Kidney capillary endothelial cell (primary cell): ENCODE measurements at places on chromosomes 5 and 9.

DNA sequence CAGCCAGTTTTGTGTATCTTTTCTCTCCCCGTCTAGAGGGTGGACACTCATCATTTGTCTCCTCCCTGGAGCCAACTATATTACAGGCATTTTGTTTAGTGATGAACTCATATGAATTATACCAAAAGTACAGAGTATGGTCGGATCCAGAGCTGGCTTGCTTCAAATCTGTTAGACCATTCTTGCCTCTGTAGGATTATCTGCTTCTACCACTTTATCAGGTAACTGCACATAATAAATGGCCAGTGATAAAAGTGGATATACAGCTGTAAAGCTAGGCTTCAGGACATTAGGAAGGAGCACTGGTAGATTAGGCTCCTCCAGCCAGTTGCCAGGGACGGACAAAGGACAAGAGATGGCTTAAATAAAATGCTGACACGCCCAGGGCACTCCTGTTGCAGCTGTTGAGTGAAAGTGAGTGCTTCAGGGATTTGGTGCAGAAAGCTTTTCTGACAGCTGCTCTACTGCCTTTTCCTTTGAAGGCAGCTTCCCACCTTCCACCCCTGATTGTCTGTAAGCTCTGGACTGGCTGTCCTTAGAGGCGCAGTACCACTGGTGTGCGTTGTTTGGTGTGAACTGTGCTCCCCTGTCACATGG, 259.2 kb downstream of the PDZD2 start:
- DNase-seq = no peak

DNA sequence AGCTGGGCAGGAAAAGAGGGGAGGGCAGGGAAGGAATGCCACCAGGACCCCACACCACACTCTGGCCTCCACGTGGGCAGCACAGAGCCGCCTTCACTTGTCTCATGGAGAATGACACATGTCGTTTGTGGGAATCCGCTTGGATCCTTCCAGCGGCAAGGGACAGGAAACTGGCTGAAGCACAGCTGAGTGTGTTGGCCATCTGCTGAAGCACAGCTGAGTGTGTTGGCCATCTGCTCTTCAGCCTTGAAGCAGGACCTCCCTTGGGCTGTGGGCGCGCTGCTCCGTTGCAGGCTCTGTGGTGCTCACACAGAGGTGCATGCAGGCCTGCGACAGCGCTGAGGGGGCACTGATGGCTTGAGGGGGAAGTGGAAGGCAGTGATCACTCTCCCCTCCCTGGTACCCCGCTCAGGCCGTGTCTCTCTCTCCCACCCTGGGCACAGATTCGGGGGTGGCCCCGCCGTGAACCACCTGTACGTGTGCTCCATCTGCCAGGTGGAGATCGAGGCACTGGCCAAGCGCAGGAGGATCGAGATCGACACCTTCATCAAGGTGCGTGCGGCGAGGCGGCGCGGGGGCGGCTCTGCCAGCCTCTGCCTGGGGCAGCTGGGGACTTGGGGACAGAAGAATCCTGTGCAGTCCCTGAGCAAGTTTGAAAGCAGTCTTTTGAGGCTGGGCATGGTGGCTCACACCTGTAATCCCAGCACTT, 40.6 kb downstream of the USP20 start:
- no peak for DNase-seq

GRCh38 chr5:43041110-43041668, 1.1 kb upstream of the ANXA2R start:
- no peak for DNase-seq

GRCh38 chr5:90337449-90338052, 72.0 kb downstream of the CETN3 start:
- no peak for DNase-seq

DNA sequence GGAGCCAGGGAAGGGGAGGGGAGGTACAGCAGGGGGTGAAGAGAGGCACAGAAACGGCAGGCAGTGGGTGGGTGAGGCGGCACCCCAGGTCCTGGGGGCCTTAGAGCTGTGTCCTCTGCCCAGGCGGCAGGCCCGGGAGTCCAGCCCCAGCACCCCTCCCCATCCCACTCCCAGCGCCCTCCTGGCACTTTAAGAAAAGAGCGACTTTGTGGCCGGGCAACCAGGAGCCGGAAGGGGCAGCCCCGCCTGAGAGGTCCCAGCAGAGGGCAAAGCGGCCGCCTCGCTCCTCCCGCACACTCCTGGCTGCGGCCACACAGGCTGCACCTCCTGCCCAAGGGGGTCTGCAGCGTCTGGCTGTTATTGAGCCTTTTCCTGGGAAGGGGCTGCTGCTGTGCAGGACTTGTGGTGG, 42.6 kb downstream of the NACC2 start:
- peak; percentile 14 for DNase-seq

DNA sequence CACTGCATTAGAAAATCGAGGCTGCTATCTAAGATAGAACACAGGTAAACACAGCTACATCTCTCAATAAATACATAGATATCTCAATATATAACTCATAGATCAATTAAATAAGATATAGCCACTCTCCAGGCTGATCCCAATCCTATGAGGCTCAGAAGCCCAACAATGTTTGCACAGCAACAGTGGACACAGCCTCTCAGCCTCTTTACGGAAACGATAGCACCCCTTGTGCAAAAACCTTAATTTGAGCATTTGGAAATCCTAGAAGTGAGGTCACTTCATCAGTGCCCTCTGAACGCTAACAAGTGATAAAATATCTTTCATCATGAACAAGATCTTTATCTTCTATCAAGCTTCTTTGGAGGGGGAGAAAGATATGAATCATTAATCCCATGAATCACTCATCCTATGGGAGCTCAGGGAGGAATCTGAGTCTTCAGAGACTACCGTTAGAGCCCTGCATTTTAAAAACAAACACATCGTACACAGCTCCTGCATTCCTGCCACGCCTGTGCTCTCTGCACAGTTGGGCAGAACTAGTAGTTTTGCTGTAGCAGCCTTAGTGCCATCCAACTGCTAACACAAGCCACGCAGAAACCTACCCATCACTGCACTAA, 71.4 kb downstream of the MED27 start:
- DNase-seq = peak; percentile 46

GRCh38 chr9:75161116-75161857, 73.0 kb downstream of the OSTF1 start:
- DNase-seq = no peak

DNA sequence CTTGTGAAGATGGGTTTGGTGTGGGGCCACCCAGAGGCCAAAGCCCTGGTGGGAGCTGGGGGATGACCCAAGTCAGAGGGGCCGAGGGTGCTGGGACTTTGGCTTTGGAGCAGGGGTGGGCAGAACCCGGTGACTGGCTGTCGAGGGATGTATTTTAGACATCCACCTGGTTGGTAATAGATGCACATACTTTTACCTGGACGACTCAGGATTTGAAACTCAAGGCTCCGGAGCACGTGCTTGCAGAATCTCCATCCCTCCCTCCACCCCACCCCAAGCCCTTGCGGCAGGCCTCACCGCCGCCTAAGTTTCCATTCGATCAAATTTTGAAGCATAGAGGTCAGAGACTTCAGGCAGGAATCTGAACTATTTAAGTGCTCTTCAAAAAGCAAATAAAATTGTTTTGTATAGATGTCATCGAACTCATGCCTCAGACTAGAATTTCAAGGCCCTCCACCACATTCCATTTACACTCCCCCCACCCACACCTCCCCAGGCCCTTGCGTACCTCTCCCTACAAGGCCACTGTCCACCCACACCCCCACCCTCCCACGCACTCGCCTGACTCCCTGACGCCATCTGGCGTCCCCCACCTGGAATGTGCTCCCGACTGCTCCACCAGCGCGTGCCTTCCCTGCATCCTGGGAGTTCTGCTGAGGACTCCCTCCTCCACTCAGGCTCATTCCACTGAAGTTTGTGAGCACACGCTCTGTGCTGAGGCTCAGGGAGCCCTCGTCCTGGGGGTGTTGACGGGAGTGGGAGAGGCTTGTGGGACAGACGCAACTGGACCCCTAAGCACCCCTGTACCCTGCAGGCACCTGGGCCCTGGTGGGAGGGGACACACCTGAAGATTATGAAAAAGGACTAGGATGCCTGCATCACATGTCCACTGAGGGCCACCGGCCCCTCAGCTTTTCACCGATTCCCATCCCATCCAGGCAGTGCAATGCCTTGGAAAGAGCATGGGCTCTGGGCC, 56.4 kb upstream of the RPL26L1 start:
- no peak for DNase-seq

DNA sequence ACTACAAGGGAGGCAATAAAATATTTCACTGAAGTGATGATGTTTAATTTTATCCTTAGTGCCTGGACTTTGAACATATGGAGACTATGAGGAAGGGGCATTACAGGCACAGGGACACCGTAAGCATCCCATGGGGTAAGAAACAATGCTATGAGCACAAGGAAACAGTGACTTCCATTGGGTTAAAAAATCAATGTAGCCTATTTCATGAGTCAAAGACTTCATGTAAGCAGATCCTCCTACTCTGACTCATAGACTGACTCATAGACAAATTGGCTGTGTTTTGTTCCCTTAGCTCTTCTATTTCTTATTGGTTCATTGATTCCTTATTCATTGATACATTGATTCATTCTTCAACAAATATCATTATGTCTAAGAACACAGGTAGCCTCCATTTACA, 351.0 kb downstream of the PRELID2 start:
- peak; percentile 36 for DNase-seq

- peak; percentile 60 for DNase-seq
These were observed 586 bp downstream of the TXN start for GRCh38 chr9:110255463-110256379.

- no peak for DNase-seq
These were observed 16.3 kb downstream of the NLN start for GRCh38 chr5:65738305-65738704.

GRCh38 chr9:36050476-36050875, 13.8 kb downstream of the RECK start:
- DNase-seq = no peak

- DNase-seq = no peak
These were observed 33.8 kb upstream of the TXNDC8 start for GRCh38 chr9:110371411-110372007.

DNA sequence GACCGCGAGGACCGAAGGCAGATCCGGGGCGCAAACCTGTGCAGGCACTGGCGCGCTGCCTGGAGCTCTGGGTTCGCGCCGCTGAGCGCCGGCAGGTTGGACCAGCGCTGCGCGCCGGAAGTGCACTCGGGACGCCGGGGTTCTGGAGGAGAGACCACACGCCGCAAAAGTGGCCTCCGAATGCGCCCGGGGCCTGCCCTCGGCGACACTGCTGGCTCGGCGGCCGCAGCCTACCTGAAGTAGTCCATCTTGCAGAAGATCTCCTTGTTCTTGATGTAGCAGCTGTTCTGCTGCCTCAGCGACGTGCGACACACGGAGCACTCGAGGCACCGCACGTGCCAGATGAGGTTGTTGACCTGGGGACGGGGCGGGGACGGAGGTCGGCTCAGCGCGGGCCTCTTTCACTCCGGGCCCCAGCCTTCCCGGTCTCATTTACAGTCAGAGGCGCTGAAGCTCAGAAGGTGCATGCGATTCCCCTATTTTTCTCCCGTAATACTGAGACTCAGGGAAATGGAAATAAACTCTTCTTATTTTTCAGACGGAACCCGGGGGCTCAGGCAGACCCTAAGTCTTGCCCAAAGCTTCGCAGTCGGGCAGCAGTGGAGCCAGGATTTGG, 2.5 kb downstream of the LHX6 start:
- no peak for DNase-seq

GRCh38 chr5:117488976-117489500, 914.4 kb upstream of the SEMA6A start:
- no peak for DNase-seq

GRCh38 chr5:171444582-171444981, 25.1 kb downstream of the FGF18 start:
- DNase-seq = peak; percentile 8

GRCh38 chr5:139796061-139796806, 626 bp downstream of the PSD2 start:
- no peak for DNase-seq

DNA sequence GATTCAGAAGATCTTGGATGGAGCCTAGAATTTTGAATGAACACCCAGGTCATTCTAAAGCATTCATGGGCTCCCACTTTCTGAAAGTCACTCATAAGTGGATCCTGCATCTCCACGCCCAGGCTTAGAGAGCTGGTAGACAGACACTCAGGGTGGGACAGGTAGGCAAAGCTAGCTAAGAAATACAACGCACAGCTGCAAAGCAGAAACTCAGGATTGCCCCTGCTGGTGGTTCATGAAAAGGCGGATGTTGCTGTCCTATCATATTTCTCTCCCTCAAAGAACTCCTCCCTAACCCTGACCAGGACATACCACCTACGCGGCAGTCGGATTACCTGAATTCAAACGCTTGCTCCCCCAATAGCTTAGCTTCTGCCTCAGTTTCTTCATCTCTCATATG, 226.5 kb downstream of the GLIS3 start:
- no peak for DNase-seq

- peak; percentile 30 for DNase-seq
These were observed 102.5 kb upstream of the GABRP start for GRCh38 chr5:170681013-170681433.

- no peak for DNase-seq
These were observed 128.1 kb upstream of the SLIT3 start for GRCh38 chr5:169429044-169429443.

GRCh38 chr5:169574134-169574646, 9.4 kb upstream of the SPDL1 start:
- DNase-seq = no peak

GRCh38 chr5:43772764-43773477, 169.9 kb downstream of the NNT start:
- no peak for DNase-seq

- DNase-seq = peak; percentile 63
These were observed 159.3 kb downstream of the RGS3 start for GRCh38 chr9:113622600-113623400.

GRCh38 chr5:56429110-56429561, 196.0 kb upstream of the ANKRD55 start:
- no peak for DNase-seq

- DNase-seq = peak; percentile 80
These were observed 459.2 kb upstream of the RGMB start for GRCh38 chr5:98314292-98314691.

DNA sequence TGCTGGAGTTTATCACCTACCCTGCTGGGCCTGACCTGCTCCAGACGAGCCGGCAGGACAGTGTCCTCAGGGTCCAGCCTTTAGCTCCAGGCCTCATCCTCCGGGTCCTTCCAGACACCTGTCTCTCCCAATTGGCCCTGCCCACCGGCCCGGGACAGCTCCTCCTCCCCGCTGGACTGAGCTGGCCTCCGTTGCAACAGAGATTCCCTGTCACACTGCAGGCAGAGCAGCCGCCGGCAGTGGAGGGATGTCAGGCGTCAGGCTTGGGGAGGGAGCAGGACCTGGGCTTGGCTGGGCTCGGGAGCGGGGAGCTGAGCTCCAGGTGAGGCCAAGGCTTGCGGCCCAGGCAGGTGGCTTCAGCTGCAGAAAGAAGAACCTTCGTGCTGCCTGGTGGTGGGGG, 1.7 kb downstream of the KCNT1 start:
- DNase-seq = no peak

DNA sequence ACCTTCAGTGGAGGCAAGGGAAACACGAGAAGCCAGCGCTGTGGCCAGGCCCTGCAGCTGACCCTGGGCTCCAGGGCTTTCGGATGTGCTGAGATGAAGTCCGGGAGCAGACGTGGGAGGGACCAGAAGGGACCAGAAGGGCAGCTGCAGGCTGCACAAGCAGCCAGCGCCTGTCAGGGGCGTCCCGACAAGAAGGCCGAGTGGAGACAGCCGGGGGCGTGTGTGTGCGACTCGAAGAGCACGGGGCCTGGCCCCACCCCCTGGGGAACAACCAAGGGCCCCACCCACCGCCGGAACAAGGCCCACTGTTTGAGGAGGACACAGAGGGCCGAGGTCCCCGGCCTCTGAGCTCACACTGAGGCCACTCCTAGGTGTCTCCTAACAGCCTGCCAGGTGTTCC, 31.4 kb downstream of the SLC12A7 start:
- DNase-seq = no peak
